Cortex of kidney (tissue), 1 donor: ENCODE measurements at places on chromosomes 5 and 9.

DNA sequence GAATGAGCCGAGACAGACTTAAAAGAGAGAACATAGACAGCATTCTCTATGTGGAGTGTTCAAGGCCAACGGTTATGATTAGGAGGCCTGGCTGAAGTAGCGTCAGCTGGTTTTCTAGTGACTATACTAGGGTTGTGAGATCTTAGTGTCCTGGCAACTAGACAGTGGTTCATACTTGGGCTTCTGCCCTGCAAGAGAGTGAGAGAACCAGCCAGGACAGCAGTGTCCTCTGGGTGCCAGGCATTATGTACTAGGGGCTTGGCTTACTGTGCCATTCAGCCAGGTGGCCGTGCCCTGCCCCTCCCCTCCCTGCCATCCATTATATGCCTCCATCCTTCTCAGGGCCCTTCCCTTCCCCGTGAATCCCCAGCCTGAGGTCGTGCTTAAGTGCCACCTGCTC, 56.8 kb downstream of the TRIO start:
- no peak for DNase-seq

GRCh38 chr5:68261569-68262065, 46.1 kb downstream of the PIK3R1 start:
- no peak for DNase-seq

DNA sequence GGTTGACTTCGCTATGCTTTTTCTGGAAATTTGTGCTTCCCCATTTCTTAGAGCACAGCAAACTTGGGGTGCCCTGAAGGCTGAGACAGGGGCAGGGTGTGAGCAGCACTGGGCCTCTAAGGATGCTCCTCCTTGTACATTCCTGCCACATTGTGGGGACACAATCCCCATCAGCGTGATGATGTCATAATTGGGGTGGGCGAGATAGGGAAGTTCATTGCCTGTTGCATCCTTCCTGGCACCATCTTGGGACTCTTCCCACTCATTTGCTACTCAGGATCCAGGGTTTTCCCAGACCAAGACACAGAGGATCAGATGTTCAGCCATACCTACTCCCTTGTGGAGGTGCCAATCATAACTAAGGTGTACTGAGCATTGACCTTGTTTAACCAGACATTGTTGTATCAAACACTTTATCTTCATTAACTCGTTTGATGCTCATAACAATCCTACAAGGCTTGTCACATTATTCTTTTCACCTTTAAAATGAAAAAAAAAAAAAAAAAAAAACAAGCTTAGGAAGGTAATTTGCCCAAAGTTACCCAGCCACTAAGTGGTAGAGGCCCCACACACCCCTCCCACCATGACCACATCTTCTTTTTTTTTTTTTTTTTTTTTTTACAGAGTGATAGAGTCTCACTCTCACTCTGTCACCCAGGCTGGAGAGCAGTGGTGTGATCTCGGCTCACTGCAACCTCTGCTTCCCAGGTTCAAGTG, 87.6 kb downstream of the UGCG start:
- DNase-seq: no peak

GRCh38 chr5:78647351-78647818, 1.2 kb downstream of the LHFPL2 start:
- no peak for DNase-seq

- DNase-seq: no peak
Measured at GRCh38 chr5:30040488-30041118, 1152.9 kb upstream of the CDH6 start.

- no peak for DNase-seq
Measured at GRCh38 chr9:38334234-38334633, 58.3 kb upstream of the ALDH1B1 start.
